ENCODE measurements at places on chromosomes 12 and 14.
A peak's percentile ranks its signal among the peaks of the same experiment; 100 is the strongest.

- no peak for DNase-seq
These were observed 28.5 kb upstream of the TUBA1C start for GRCh38 chr12:49236423-49236822.

GRCh38 chr12:124971603-124972002 lies 17.3 kb downstream of the DHX37 start:
- DNase-seq = no peak

DNA sequence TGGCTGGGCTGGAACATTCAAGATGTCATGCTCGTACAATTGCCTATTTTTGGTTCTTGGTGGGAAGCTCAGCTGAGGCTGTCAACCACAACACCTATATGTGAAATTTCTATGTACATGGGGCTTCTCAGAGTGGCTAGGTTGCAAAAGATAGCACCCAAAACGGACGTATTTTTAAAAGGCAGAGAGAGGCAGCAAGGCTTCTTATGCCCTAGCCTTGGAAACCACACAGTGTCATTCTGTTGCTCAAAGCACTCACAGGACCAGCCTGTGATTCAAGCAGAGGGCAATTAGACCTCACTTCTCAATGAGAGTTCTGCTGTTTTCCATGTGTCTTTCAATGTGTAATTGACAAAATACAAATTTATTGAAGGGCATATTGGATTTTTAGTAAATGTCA lies 134.0 kb downstream of the GXYLT1 start:
- DNase-seq = no peak

- DNase-seq = no peak
These were observed 14.2 kb downstream of the CABP1 start for GRCh38 chr12:120654656-120655055.

GRCh38 chr14:90696720-90697119 lies 119.5 kb downstream of the TTC7B start:
- no peak for DNase-seq

- no peak for DNase-seq
These were observed 112.6 kb downstream of the KCNK10 start for GRCh38 chr14:88210426-88210825.

DNA sequence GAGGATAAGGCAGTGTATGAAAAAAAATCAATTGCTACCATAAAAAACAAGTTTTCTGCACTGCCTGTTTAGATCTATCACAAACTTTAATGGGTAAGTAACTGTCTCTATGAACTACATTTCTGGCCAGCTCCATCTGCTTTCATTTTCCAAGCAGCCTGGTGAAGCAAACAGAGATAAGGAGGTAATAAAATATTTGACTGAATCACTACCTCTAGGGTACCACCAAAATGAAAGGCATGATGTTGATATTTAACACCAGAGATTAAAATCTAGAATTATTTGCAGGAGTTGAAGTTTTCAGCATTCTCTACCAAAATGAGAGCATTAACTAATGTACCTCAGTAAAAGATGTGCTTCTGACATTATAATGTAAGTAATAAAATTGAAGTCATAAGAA lies 863.5 kb upstream of the MGAT4C start:
- no peak for DNase-seq

- DNase-seq = no peak
These were observed 532 bp downstream of the FKBP11 start for GRCh38 chr12:48924617-48925303.

GRCh38 chr14:20031058-20031457 lies 4.8 kb downstream of the OR4K13 start:
- DNase-seq = no peak

DNA sequence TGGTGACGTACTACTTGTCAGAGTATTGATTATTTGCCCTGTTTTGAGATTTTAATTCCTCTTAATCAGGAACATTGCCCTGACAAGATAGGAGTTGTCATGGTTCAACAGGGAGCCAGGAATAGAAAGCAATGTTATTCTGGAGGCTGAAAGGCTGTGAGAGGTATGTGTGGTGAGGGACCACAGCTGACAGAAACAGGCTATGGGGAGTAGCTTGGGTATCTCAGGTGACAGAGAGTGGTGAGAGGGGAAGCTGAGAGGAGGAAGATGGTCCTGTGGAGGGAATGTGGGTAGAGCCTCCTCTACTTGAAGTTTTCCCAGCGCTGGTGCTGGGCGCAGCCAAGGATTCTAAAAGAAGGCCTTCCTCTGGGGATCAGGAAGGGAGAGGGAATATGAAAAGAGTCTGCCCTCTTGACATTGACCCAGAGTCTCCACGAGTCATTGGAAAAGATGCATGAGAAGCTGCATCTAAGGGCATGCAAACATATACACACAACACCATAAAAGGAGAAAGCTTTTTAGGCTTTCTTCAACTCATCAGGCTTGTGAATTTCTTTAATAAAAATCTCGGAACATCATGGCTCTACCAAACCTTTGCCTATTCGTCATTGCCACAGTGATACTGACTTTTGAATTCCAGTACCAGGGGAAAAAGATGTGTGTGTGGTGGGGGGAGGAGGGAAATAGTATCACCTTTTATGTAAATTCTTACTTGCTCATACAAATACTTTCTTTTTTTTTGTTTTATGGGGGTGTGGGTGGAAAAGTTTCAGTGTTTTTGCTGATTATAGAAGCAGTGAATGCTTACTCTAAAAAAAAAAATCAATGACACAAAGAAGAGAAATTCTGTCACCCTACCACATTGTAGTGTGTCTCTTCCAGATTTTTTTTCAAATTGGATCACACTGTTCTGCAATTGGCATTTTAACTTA lies 39.9 kb upstream of the DHRS7 start:
- DNase-seq = no peak

DNA sequence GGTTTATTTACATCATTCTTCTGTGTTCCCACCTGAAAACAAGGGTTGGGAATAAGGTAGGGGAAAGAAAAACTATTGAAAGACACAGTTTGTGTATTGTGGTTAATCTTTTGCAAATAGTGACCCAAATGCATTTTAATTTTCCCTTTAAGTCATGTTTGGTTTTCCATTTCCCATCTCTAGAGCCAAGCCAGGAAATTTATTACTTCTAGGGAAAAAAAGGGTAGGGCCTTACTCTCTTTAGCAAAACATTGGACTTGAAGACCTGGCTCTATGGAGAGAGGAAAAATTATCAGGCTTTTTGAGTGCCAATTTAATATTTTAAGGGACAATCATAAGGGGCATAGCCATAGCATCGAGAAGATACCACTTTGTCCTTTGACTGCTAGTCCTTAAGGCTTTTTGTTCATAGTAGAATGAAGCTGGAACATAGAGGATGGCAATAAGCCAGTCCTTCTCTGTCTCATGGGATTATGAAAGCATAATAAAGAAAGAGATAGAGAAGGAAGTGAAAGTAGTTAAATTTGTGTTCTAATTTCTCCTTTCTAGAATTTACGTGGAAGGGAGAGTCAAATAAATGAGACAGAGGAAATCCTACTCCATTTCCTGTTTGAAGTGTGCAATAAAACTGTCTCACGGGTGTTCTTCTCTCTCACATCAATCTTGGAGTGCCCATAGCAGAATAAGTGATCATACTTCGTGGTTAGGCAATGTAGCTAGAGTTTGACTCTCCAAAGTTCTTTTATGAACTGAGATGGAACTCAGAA lies 50.9 kb upstream of the PPFIA2 start:
- no peak for DNase-seq

GRCh38 chr14:29056041-29056566 lies 289.5 kb downstream of the FOXG1 start:
- no peak for DNase-seq

DNA sequence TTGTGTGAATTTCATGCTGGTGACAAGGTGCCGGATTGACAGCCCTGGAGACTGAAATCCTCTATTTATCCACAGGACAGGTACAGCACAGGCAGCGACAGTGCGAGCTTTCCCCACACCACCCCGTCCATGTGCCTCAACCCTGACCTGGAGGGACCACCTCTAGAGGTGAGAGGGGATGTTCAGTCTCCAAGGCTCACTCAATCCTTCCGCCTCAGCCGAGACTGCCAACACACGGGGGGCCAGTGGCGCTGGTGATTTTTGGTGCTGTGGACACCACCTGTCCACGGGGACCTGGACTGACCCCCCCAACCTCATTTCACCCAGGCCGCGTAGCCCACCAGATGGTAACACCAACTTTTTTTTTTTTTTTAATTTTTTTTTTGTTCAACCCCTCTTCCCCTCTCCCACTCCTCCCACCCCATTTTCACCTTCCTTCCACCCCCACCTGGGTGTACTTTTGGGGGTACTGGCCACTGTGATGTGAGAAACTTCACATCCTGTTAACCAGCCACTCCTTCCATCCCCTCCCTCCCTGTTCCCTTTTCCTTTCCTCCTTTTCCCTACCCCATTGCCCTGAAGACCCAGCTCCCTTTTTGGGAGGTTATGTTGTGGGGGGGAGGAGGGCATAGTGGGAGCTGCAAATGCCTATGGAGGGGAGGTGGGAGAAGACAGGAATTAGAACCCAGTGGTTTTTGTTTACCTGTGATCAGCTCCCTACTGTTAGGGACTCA lies 12.9 kb downstream of the PCBP2 start:
- DNase-seq = no peak

- DNase-seq = no peak
These were observed 1.1 kb downstream of the PHLDA1 start for GRCh38 chr12:76030341-76031080.

- no peak for DNase-seq
These were observed 114.7 kb upstream of the MYL2 start for GRCh38 chr12:111034886-111035577.

GRCh38 chr12:49632986-49633702 lies 9.8 kb downstream of the PRPF40B start:
- no peak for DNase-seq

GRCh38 chr14:73783107-73783727 lies 68.4 kb upstream of the PTGR2 start:
- DNase-seq = no peak

DNA sequence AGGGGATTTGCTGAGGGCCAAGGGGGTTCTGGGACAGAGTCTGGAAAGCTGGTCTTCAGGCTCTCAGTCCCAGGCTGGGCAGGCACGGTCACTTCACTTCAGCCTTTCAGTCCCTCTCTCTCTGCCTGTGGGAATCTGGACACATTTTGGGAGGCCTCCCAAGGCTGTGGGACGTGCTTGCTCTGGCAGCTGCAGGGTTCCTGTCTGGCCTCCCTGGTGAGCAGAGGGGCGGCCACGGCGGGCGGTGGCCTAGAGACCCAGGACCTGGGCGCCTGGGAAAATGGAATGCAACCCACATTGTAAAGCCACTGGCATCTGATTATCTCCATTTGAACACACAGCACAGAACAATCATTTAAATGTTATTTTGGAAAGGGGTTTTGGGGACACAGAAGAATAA lies 10.1 kb upstream of the ALDH2 start:
- no peak for DNase-seq

GRCh38 chr14:105314287-105315200 lies at the start of gene PACS2:
Gene PACS2, plus strand, starts transcription at chr14:105314748. Its CDS starts 171 bp downstream, at chr14:105314919.
- no peak for DNase-seq

- DNase-seq = peak; percentile 17
These were observed 17.7 kb upstream of the C1S start for GRCh38 chr12:7042842-7043241.

DNA sequence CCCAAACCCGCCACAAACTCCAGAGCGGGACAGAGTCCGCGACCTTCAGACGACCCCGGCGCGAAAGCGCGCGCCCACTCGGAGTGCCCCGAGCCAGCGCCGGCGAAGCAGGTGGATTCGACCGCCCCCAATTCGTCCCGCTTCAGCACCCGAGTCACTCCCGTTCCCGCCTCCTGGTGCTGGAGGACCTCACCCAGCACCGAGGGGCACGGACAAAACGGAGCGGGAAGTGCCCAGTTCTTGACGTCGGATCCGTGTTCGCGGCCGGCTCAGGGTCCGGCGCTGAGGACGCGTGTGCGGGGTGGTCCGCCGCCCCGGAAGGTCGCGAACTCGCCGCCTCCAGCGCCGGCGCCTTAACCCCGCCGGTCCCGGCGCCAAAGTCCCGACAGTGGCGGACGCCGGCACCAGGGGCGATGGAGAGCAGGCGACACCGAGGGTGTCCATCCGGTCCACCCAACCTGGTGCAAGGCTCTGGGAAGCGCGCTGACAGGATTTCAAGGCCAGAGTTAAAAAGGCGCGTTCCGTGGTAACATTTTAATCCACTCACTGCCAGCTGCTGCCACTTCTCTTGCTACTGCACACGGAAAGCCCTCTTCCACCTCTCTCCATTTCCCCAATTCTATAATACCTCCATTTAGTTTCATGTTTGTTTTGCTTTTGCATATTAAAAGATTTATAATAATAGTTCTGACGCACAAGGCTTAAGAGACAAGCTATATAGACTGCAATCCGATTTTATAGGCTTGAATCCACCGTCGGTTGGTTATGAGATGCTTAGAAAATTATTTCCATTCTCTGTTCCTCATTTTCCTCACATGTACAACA lies 240.0 kb upstream of the CPNE8 start:
- no peak for DNase-seq

DNA sequence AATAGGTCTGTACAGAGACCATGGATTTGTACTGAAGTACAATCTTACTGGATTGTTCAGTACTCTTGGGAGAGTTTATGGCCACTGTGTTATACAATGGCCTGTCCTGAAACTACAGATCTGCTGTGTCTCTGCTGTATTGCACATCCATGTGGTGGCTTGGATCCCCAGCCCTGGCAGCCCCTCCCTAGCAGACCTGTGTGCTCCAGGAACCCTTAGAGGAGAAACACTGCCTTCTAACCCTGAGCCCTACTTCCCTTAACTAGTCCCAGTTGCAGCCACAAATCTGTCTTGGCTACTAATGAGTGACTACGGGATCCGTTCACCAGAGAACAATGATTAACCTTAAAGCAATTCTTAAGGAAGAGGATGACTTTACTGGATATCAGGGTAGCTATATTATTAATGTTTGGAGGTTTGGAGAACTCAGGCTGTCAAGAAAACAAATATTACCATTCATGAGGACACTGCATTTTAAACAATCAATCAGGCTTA lies 27.7 kb downstream of the RNF34 start:
- DNase-seq = no peak

- DNase-seq = no peak
These were observed 25.0 kb downstream of the GPRC5A start for GRCh38 chr12:12916135-12916944.

DNA sequence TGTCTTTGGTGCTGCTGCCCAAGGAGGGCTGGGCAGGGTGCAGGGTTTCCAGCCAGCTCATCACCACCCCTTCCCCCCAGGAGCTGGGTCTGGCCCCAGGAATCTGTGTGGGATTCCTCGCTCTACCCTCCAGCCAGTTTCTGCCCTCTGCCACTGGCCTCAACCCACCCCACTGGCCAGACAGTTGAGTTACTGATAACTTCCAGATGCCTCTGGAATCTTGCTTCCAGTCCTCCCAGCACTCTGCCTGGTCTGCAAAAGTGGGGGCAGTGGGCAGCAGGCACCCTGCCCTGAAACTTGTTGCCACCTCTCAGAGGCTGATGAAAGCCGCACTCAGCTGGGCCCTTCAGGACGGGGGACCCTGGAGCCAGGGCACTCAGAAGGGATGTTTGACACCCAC lies 20.1 kb upstream of the TBX3 start:
- no peak for DNase-seq

GRCh38 chr14:77012193-77012765 lies 16.2 kb downstream of the IRF2BPL start:
- DNase-seq = no peak
